ENCODE measurements at places on chromosomes 3 and 15. TPM values are rescaled to one million over a fixed set of nuclear protein-coding genes. Genes with fewer than 3 reads are reported as not detected.

- H3K27me3 ChIP-seq = no peaks in the 10 kb centered on the region
- H3K27ac ChIP-seq = no peak overlapping the region
- DNase-seq = no peak
- H3K4me1 ChIP-seq = no peaks in the 10 kb centered on the region
- H3K36me3 ChIP-seq = no peaks in the 10 kb centered on the region
- no peak overlapping the region for H3K4me3 ChIP-seq
These were observed 136.0 kb upstream of the DAZL start for GRCh38 chr3:16741103-16741758.

- no peaks in the 10 kb centered on the region for H3K36me3 ChIP-seq
- no peak for DNase-seq
- H3K4me3 ChIP-seq = no peak overlapping the region
These were observed 212.8 kb downstream of the ADAMTSL3 start for GRCh38 chr15:83866692-83867091.

GRCh38 chr3:97911459-97911858 is 60.8 kb downstream of the RIOX2 start:
- no peaks in the 10 kb centered on the region for H3K36me3 ChIP-seq
- no peak for DNase-seq
- H3K4me3 ChIP-seq = no peak overlapping the region
- H3K4me1 ChIP-seq = peaks cover 15% of the 10 kb centered on the region
- H3K27ac ChIP-seq = no peak overlapping the region

DNA sequence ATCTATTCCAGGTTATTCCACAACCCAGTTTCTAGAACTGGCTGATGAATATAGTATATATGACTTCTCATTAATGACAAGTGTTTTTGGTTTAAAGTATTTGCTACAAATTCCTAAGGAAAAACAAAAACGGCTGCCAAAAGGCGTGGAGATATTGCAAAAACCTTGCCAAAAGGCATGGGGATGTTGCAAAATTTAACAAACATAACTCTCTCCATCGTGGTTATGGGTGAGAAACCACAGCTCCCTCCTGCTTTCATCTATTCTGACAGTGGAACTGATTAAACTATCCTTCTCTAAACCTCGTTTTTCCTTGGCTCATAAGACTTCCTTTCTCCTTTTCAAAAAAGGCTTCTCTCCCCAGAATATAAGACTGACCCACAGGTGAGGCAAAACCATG is 342.0 kb upstream of the PDZRN3 start:
- H3K36me3 ChIP-seq = no peaks in the 10 kb centered on the region
- no peaks in the 10 kb centered on the region for H3K4me1 ChIP-seq
- no peaks in the 10 kb centered on the region for H3K27me3 ChIP-seq
- no peak overlapping the region for H3K27ac ChIP-seq
- DNase-seq = no peak

DNA sequence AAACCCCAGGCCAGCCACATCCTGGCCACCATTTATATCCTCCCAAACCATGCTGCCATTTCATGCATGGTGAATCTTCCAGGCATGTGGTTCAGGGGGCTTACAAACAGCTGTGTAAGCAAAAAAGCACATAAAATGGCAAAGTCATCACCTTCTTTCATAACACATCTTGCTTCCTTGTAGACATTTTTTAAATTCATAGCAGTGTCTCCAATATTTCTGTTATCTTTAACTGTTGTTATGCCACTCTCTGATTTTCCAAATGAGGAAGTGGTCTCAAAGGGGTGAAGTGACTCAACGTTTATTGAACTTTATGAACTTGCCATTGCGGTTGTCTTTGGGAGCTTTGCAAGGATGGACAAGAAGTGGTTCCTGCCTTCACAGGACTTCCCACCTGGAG is 264.4 kb downstream of the MEX3B start:
- H3K36me3 ChIP-seq = no peaks in the 10 kb centered on the region
- H3K4me3 ChIP-seq = no peak overlapping the region
- H3K27me3 ChIP-seq = no peaks in the 10 kb centered on the region
- no peaks in the 10 kb centered on the region for H3K4me1 ChIP-seq

DNA sequence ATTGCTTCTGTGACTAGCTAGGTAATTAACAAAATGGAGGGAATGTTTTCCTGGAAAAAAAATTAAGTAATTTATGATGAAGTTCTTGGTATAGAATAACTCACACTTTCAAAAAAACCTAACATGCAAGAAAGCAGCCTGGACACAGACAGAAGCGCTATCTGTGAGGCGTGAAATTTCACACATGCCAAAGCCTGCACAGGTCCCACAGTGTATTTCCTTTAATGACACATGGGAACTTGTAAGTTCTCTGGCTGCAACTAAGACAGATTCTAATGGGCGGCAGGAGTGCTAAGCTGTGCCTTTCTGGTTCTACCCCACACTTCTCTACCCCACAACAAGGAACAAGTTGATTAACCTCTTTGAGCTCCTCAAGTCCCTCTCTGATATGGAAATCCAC is 84.9 kb upstream of the NEO1 start:
- H3K36me3 ChIP-seq = no peaks in the 10 kb centered on the region
- H3K27me3 ChIP-seq = peaks cover 12% of the 10 kb centered on the region
- H3K4me3 ChIP-seq = no peak overlapping the region
- peaks cover 15% of the 10 kb centered on the region for H3K4me1 ChIP-seq
- H3K27ac ChIP-seq = no peak overlapping the region

DNA sequence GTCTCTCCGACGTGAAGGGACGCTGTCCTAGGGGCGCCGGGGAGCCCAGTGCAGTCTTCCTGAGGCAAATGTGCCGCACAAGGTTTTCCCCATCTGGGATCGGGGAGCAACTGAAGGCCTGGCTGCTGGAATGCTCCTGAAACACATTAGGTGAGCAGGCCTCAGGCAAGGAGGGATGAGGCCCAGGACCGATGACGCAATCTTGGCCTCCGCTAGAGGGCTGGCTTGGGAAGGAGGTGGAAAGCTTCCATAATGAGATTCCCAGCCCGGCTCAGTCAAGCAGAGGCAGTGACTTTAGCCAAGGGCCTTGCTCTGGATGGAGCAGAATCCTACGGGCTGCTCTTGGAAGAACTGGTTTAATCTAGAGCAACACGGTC is 50.8 kb downstream of the CPN2 start:
- DNase-seq = no peak
- no peak overlapping the region for H3K27ac ChIP-seq
- peaks cover 20% of the 10 kb centered on the region for H3K4me1 ChIP-seq
- no peak overlapping the region for H3K4me3 ChIP-seq
- H3K27me3 ChIP-seq = no peaks in the 10 kb centered on the region

NSMCE3 gene
- 46.1 TPM for total RNA-seq

TP63 gene
- total RNA-seq = 0.31 TPM

All from CD4-positive, alpha-beta T cell (primary cell).